Type B pancreatic cell (in vitro differentiated cells): ENCODE measurements at places on chromosomes 2 and 18.

GRCh38 chr18:78995740-78996395 is 16.2 kb downstream of the SALL3 start:
- no peak for DNase-seq

GRCh38 chr2:126304154-126304553 is 351.8 kb upstream of the GYPC start:
- DNase-seq, result no peak

DNA sequence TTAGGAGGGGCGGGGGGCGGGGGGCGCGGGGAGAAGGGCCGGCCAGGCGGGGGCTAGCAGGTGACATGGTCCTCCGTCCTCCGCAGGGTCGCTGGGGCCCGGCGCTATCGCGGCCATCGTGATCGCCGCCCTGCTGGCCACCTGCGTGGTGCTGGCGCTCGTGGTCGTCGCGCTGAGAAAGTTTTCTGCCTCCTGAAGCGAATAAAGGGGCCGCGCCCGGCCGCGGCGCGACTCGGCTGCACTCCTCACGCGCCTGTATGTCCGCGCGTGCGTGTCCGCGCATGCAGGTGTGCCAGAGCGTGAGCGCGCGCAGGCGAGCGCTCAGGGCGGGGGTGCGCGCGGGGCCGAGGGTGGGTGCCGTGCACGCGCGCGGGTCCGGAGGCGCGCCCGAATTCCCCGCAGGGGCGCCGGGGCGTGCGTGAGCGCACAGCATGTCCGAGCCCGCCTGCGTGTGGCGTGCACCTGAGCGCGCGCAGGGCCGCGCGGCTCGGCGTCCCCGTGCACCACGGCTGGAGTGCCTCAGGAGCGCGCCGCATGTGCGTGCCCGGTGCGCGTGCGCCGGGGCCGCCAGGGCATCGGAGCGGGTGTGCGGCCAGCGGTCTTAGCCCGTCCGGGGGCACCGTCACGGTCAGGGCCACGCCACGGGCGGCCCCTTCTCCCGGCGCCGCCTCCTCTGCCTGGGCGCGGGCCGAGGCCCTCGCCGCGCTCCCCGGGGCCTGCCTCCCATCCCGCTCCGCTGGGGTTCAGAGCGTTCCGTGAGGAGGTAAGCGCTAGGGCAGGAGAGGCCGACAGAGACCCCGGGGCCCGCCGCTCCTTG is 6.3 kb downstream of the SNORC start:
- DNase-seq, result no peak

GRCh38 chr2:55743583-55743982 is 49.9 kb upstream of the PNPT1 start:
- DNase-seq, result no peak

- DNase-seq, result no peak
Measured at GRCh38 chr2:104025295-104025694, 828.6 kb upstream of the POU3F3 start.

- DNase-seq, result no peak
Measured at GRCh38 chr2:126635281-126635680, 20.7 kb upstream of the GYPC start.

DNA sequence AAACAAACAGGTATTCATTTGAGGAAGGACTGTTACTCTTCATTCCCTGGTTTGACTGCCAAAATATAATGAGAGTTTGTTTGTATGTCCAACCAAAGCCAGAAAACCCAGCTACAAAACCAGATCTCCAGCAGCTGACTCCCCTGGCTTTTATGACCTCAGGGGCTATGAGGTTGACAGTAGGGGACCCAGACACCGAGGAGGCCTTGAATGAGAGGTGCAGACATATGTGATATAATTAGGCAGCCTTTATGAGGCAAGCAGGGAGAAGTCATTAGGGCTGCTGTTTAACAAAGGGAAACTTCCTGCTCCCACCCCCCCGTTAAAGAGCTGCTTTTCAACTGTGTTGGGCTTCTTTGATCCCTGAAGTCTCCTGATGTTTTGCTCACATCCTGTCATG is 236.7 kb downstream of the SLC4A3 start:
- no peak for DNase-seq

GRCh38 chr2:32947484-32948143 is 861 bp downstream of the LTBP1 start:
- DNase-seq, result peak; percentile 77

DNA sequence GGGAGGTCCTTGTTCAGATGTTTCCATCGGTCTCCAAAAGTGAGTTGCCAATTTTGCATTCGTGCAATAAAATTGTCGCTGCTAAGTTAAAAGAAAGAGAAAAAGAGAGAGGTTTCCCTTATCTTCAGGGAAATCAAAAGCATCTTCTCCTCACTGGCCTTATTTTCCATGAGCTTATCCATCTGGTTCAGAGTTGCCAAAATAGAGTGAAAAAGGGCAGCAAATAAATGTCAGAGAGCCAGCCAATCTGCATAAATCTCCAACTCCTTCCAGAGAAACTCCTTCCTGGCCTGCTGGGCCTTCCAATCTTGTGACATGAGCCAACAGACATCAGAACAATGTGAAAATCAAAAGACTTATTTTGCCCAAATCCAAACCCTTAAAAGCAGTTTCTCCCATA is 28.4 kb downstream of the PAX3 start:
- DNase-seq, result no peak

- DNase-seq, result no peak
Measured at GRCh38 chr2:100643906-100644501, 81.2 kb downstream of the PDCL3 start.

DNA sequence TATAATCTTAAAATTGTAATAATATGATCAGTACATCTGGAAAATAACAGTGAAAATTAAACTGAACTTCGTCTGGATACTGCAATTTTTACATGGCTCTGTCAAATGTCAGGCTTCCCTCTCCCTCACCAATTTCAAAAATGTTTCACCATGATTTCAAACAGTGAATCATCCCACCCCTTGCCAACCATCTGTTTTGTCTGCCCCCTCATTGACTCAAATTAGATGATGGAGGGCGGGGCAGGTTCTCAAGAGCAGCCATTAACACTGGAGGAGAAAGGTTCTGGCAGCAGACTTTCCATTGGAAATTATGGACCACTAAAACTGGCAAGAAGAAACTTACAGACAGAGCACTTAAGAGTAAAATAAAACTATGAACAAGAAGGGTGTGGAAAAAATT is 1195.7 kb upstream of the ZEB2 start:
- no peak for DNase-seq

- DNase-seq, result no peak
Measured at GRCh38 chr2:206257350-206257749, 17.1 kb upstream of the ZDBF2 start.

- no peak for DNase-seq
Measured at GRCh38 chr2:220365023-220365422, 737.6 kb downstream of the SLC4A3 start.

DNA sequence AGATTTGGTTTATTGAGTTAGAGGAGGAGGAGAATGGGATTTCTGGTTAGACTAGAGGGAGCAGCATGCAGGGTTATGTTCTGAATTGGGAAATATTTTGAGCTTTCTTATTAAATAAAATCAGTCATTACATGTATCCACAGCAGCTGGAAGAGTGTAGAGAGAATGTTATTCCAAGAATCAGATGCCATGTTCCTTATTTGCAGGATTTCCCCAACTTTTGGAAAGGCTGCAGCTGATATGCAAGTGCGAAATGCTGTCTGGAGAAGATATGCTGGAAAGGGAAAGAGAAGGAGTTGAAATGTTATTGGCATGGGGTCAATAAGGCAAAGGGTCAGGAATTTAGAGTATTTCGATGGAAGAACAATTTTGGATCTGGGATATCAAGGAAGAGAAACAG is 255.8 kb downstream of the MTX2 start:
- no peak for DNase-seq

- DNase-seq, result no peak
Measured at GRCh38 chr2:76599732-76600368, 889.1 kb upstream of the GCFC2 start.

- no peak for DNase-seq
Measured at GRCh38 chr2:72947952-72948830, 30.9 kb downstream of the EMX1 start.

DNA sequence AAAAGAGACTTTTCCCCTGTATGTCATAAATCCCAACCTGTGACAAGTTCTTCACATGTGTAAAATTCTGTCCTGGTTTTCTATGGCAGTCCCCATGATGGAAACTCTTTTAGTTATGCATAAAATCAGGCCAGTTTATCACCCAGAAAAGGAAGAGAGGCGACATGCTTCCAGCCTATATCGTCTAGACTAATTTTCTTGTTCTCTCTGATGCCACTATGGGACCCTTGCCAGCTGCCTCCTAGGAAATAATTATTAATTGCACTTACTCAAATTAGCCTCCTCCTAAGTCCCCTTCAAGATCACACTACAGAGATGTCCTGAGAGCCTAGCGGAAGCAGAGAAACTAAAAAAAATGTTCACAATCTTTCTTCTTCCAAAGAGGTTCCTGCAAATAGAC is 722.4 kb downstream of the NRXN1 start:
- DNase-seq, result no peak

DNA sequence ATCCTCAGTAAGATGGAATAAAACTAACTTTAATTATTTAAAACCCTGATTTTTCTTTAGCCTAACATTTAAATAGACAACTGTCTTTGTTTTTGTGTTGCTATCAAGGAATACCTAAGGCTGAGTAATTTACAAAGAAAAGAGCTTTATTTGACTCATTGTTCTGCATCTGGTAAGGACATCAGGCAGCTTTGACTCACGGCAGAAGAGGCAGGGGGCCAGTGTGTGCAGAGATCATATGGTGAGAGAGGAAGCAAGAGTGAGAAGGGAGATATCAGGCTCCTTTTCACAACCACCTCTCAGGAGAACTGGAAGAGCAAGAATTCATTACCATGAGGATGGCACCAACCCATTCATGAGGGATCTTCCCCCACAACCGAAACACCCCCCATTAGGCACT is 64.6 kb upstream of the TFPI start:
- no peak for DNase-seq

- DNase-seq, result no peak
Measured at GRCh38 chr2:31660165-31660564, 79.4 kb upstream of the SRD5A2 start.

GRCh38 chr2:157931542-157931941 is 55.4 kb upstream of the ACVR1 start:
- no peak for DNase-seq

DNA sequence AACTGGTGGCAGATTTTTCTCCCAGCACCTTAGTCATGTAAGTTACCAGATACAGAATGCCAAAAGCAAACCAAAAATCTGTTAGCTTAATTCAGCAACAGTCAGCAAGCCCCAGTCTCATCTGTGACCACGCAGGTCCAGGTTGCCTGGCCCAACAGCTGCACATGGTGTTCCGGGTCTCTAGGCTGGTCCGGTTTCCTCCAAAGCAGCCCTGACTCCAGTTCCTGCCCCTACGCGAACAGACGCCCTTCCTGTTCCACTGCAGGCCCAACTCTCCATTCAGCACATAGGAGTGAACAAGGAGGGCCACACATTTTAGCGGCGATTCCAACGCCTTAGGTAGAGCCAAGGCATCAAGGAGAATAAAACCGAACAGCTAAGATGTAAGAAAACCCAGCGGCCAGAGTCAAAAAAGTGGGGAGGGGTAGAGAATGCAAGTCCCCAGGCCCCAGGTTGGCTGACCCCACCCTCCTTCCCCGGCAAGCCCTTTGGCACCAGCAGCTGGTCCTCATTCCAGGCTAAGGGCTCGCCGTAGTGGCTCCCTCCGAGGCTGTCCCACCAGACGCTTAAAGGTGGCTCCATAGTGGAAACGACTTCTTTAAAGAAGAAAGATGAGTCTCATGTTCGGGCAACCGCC is 1.5 kb downstream of the STK25 start:
- no peak for DNase-seq

GRCh38 chr2:45773909-45774308 is 122.4 kb downstream of the PRKCE start:
- no peak for DNase-seq

- DNase-seq, result no peak
Measured at GRCh38 chr2:195368249-195369217, 288.5 kb upstream of the SLC39A10 start.

DNA sequence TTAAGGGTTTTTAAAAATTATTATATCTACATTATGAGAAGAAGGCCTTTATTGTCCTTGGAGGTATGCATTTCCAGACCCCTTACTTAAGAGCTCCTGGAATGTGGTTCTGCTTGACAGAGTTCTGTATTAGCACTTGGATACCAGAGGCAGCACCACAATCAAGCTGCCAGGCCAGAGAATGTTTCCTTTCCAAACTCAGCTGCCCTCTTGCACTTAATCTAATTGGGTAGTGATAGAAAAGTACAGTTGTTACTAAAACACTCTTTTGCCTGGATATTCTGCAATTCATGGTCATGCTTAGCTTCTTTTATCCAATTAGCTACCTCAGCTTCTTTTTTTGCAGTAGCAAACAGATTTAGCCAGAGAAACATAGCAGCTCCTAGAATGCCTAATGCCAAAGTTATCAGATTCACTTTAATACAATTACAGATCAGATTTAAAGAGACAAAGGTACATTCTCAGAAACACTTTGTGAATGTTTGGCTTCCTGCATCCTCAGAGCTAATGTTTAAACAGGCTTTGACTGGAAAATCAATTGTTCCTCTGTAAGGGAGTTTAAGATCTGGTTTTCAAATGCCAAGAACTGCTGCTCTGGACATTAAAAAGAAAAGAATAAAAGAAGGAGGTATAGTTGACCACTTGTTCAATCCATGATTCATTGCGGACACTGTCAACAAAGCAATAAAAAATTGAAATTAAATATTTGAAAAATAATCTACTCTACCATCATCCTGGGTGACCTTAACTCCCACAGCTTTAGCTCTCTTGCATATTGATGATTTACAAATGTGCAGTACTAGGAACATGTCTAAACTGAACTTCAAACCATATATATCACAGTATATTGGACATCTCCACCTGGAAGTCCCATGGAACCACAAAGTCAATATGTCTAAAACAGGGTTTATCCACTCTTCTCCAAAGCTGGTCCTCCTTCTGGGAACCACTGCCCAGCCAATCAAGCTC is 12.8 kb downstream of the NOSTRIN start:
- no peak for DNase-seq

DNA sequence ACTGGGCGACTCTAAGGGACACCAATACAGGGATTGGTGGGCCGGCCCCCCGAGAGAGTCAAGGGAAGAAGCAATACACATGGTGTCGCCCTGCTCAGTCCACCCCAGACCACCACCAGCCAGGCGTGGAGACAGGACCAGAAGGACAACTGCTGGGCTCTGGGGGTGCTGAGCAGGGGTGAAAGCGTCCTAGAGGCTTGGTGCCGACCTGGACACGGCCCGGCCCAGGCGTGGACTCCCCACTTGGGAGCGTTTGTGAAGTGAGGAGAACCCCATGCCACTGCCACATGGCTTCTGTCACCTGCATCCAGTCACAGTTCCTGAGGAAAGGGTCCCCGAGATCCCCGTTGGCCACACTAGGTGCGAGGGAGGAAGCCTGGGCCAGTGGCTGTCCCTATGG is 35.4 kb upstream of the ITM2C start:
- DNase-seq, result no peak

- DNase-seq, result no peak
Measured at GRCh38 chr2:223989206-223989855, 32.1 kb downstream of the MRPL44 start.

- DNase-seq, result no peak
Measured at GRCh38 chr2:46697830-46698323, 217.7 kb downstream of the MCFD2 start.

- DNase-seq, result no peak
Measured at GRCh38 chr2:175414191-175414881, 232.8 kb upstream of the ATP5MC3 start.
